ENCODE measurements at places on chromosomes 6 and 20. TPM values are rescaled to one million over a fixed set of nuclear protein-coding genes. Genes with fewer than 3 reads are reported as not detected.

DNA sequence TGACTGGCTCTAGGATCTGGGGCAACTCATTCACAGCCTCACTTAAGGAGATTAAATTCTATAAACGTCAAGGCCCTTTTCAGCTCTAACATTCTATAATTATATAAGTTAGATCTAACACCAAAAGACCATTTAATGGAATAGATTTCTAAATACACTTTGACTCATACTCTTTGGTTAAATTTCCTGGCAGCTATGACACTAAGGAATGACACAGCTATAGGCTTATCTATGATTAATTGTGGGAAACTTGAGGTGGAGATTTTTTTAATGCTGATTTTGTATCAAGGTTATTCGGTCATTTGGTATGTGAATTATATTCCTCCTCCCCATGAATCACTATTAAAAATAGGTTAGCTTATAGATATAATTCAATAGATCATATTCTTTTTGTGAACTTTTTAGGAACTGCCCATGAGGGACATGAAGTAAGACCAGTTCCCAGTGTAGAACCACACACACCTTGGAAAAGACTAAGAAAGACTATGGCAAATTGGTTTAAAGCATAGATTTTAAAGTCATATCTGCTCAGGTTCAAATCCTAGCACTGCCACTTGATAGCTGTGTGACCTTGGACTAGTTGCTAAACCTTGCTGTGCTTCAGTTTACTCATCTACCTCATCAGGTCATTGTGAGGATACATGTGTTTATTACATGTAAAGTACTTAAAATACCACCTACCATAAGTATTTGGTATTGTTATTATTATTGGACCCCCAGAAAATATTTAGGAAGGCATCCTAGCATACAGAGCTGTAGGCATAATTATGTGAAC is 116.0 kb downstream of the CRYBG1 start:
- no peak for DNase-seq

ZNFX1 gene
- 19.8 TPM for total RNA-seq

DNA sequence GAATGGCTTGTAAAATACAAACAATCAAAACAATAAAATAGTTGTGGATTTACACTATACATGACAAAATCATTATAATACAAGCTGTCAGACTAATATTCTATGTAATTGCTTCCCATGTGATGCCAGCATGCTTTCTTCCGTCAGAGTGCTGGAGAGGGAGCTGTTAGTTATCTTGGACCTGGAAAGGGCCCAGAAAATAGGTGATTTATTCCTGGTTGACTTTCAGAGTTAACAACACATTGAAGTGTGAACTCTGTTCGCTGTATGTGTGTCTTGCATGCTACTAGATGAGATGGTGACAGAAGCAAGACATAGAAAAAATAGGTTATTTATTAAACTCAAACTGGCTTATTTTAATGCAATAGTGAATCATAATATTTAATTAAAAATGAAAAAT is 70.2 kb downstream of the CDYL start:
- DNase-seq, result no peak

DNA sequence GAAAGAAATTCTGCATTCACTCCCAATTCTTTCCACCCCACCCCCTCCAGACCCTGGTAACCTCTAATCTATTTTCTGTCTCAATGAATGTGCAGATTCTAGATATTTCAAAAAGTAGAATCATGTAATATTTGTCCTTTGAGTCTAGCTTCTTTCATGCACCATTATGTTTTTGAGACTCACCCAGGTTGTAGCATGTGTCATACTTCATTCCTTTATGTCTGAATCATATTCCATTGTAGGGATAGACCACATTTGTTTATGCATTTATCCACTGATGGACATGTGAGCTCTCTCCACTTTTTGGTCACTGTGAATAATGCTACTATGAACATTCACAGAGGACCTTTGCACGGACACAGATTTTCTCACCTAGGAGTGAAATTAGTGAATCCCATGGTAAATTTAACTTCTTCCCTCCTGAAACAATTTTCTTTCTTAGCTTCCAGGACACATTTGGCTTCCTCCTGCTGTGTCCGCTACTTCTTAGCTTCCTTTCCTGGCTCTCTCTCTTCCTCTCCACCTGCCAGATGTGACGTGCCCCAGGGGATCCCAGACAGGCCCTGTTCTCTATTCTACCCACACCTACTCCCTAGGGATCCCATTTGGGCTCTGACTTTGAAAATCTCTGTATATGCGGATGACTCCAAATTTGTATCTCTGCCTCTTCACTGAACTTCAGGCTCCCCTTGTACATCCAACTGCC is 24.1 kb upstream of the ARFGEF2 start:
- DNase-seq, result no peak

DNA sequence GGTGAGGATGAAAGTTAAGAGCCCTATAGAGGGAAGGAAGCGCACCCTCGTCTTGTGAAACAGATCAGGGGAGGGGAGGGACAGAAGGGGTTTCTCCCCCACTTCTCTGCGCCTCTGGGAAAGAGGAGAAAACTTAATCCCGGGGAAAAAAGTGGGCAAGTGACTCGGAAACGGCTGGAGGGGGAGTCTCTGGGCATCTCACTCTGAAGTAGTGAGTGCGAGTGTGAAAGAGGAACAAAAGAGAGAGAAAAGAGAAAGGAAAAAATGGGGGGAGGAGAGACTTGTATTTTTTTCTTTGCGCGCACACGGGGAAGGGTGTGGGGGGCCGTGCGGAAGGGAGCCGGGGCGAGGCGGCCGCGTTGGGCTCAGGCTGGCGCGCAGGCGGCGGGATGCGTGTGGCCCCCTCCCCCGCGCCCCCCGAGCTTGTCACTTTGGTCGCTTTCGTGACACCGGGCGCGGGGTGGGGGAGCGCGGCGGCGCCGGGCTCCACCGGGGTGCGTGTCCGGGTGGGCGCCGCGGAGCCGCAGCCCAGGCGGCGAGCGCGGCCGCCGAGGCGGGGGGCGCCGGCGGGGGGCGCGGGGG is 454 bp downstream of the L3MBTL3 start:
- no peak for DNase-seq

DDAH2 gene
- total RNA-seq, result 32.9 TPM

DNA sequence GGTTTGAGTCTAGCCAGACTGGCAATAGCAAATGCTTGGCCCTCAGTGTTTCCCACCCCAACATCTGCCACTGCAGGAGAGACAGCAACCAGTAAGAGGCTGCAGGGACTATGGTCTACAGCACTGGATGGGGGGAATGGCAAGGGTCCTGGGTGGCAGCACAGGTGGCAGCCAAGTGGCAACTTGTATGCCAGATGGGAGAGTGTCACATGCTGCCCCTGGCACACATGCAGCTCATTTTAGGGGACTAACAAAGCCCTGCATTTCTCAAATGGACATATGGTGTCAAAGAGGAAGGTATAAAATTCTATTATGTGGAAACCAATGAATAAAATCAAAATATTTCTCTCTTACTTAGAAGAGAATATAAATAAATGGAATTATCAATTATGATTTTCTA is 298.7 kb upstream of the MARCKS start:
- DNase-seq, result no peak

DUSP22 gene
- total RNA-seq, result 50.5 TPM

DNA sequence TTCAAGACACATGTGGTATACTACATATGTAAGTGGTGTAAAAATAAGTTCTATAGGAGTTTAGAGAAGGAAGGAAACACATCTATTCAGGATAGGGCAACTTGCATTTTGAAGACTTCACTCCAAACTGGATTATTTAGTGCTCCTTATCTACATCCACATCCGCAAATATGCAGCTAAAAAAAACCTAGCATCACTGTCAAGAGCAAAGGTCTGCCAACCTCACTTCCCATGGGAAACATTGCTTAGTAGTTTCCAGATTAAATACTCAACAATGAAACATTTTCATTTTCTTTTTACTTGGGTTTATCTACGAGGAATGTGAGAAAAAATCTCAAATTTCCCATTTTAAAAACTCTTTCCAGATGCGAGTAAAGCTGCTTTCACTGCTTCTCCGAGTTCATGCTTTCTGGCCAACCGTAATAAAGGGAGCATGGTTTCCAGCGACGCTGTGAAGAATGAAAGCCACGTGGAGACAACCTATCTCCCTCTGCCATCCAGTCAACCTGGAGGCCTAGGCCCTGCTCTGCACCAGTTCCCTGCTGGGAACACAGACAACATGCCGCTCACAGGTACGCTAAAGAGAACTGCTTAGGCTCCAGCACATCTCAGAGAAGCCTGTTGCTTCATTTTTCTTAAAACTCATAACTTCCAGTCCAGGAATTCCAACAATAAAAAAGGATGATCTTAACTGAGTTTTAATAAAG is 48.2 kb downstream of the RFX6 start:
- DNase-seq, result no peak

Measured in Right ventricle myocardium superior (tissue), 1 donor.